ENCODE measurements at places on chromosomes 2 and 18. TPM values are rescaled to one million over a fixed set of nuclear protein-coding genes. Genes with fewer than 3 reads are reported as not detected.
A peak's percentile ranks its signal among the peaks of the same experiment; 100 is the strongest.

DNA sequence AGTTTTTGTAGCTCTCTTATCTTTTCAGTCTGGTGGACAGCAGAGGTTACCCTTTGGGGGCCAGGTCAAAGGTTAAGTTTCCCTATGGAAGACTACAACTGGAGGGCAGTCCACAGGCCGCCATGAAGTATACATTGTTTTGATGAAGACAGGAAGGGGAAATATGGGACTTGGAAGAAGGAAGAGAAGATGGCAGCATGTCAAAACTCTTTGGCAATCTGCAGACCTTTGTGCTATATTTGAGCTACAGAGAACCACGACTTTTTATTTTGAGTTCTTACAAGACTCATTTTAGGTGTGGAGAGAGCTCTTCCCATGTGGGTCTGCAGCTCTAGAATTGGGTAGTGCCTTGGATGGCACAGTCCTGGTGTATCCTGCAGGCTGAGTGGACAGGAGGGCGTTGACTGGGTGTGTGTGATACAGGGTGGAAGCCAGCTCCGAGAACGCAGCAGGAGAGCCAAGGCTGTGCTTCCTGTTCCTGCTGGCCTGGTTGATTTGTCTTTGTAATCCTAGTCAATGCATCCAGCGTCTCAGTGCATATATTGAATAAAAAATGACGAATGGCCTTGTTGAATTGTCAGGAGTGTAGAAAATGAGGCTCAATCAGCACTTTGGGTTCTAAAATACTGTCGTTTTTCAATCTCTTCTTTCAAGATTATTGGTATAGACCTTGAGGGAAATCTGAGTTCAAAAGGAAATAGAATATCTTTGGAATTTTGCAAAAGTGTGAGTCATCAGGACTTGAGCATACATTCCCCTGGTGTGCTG lies 11.5 kb downstream of the ITGA6 start:
- DNase-seq = peak; percentile 42
- no peaks in the 10 kb centered on the region for H3K27me3 ChIP-seq
- peak overlapping the region; percentile 20 for H3K4me3 ChIP-seq
- peak overlapping the region; percentile 34 for H3K27ac ChIP-seq
- H3K36me3 ChIP-seq = no peaks in the 10 kb centered on the region

GRCh38 chr2:222792001-222792611 lies 68.7 kb upstream of the ACSL3 start:
- no peaks in the 10 kb centered on the region for H3K36me3 ChIP-seq
- H3K4me3 ChIP-seq = no peak overlapping the region
- no peaks in the 10 kb centered on the region for H3K27me3 ChIP-seq
- no peak overlapping the region for H3K27ac ChIP-seq

GRCh38 chr2:241726459-241726858 lies 8.0 kb upstream of the D2HGDH start:
- DNase-seq = no peak
- no peaks in the 10 kb centered on the region for H3K27me3 ChIP-seq
- H3K4me3 ChIP-seq = no peak overlapping the region

DNA sequence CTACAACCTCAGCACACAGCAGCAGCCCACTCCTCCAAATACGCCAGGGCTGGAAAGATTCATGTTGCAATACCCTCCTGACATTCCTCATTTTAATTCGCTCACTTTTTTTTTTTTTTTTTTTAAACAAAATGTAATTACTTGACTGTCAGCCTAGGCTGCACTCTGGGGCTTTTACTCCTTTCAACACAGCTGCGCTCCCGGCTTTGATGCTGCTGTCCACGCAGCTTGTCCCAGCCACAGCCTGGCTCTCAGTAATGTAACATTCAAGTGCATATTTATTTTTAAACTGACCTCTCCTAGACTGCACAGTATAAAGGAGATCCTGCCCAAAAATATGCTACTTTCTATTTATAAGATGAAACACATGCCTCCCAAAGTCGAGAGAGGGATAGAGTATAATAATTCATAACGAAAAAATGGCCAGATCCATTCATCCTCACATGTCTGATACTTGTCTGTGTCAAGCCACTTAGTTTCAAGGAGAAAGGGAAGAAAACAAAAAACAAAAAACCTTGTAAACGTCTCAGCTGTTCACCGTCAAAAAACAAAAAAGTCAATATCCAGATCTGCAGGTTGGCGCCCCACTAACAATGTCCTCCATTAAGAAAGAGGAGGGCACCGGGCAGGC lies 949 bp downstream of the CDC42EP3 start:
- H3K4me1 ChIP-seq = peaks cover 45% of the 10 kb centered on the region
- H3K4me3 ChIP-seq = peak overlapping the region; percentile 98
- H3K27ac ChIP-seq = peak overlapping the region; percentile 88
- H3K36me3 ChIP-seq = peaks cover 21% of the 10 kb centered on the region
- no peaks in the 10 kb centered on the region for H3K27me3 ChIP-seq

DNA sequence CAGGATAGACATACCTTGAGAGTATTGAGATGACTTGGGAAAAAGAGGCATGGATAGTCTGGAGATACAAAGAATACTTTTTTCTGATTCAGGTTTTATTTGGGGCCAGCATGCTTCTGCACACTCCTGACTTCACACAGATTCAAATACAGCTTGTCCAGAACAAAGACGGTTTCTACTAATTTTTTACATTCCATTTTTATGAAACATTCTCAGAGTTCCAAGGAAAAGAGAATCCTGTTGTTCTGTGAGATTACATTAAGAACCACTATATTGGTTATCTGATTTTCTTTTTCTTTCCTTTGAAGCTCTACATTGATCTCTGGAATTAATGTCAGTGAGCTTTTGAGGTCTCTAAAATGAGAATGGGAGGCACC lies 41.0 kb downstream of the PTPRM start:
- peak overlapping the region; percentile 6 for H3K4me3 ChIP-seq
- H3K36me3 ChIP-seq = no peaks in the 10 kb centered on the region
- H3K4me1 ChIP-seq = peaks cover 29% of the 10 kb centered on the region
- DNase-seq = peak; percentile 61

GLI2 gene
- 42.9 TPM for total RNA-seq

GRCh38 chr2:208546860-208547650 lies 140.5 kb downstream of the PTH2R start:
- no peak for DNase-seq
- no peaks in the 10 kb centered on the region for H3K27me3 ChIP-seq
- H3K36me3 ChIP-seq = no peaks in the 10 kb centered on the region
- H3K27ac ChIP-seq = no peak overlapping the region
- H3K4me3 ChIP-seq = no peak overlapping the region

- H3K4me1 ChIP-seq = no peaks in the 10 kb centered on the region
- peaks cover under 1% of the 10 kb centered on the region for H3K27me3 ChIP-seq
- H3K4me3 ChIP-seq = no peak overlapping the region
These were observed 15.2 kb downstream of the NFATC1 start for GRCh38 chr18:79410731-79411613.

DNA sequence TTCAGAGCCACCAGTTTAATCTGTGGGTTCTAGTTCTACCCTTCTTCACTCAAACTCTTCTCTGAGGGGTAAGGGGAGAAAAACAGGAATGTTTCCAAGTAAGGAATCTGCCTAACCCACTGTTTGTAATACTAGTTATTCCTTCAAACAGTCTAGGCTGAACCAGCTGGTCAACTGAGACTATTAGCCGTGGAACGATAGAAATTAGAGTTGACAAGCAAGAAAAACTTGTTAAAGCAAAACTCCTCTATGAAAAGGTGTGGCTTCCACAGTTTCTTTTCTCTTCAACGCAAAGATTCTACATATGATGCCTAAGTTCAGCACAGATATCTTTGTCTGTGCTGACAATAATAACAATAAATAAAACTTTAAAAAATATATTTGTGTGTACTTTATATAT lies 11.5 kb downstream of the PAIP2B start:
- H3K4me1 ChIP-seq = no peaks in the 10 kb centered on the region
- no peak overlapping the region for H3K4me3 ChIP-seq

Data from astrocyte (in vitro differentiated cells and primary cell).